Activated gamma-delta T cell treated with anti-CD3 and anti-CD28 coated beads, Interleukin-2, amount 50 U/mL, for 16 hours (primary cell): ENCODE measurements at places on chromosomes 12 and 14.

DNA sequence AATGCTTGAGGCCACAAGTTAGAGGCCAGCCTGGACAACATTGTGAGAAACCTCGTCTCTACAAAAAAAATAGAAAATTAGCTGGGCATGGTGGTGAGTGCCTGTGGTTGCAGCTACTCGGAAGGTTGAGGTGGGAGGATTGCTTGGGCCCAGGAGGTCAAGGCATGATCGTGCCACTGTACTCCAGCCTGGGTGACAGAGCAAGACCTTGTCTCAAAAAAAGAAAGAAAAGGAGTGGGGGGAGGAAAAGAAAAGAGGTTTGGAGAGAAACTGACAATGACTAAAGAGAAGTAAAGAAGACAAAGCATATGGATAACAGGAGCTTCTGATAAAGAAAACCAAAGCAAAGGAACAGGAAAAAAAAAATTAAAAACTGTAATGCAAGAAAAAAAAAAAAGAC is 37.4 kb upstream of the SELPLG start:
- no peak for DNase-seq

DNA sequence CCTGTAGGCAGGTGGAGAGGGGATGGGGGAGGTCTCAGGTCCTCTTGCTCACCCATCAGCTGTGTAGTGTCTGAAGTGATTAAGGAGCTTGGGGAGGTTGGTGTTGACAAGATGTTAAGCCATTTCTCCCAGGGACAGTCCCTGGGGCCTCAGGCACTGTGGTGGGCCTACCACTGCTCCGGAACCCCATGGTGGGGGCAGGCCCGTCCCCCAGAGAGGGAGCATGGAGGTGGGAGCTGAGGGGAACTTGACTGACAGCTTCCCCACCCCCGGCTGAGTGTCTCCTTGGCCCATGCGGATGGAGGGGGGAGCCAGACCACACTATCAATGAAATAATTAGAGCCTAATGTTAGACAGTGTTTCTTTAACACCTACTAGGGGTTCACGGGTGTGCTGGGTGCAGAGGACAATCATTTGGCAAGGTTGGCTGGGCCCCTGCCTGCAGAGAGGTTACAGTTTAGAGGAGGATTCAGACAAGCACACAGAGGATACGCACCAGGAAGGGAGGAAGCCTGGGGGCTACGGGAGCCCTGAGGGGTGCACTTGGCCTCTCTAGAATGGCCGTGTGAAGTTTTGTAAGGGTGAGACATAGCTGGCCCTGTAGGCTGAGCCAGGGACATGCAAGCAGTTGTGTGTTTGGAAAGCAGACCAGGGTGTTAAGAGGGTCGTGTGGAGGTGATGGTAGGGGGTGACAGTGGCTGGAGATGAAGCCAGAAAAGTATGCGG is 19.3 kb upstream of the KRT80 start:
- DNase-seq: no peak

DNA sequence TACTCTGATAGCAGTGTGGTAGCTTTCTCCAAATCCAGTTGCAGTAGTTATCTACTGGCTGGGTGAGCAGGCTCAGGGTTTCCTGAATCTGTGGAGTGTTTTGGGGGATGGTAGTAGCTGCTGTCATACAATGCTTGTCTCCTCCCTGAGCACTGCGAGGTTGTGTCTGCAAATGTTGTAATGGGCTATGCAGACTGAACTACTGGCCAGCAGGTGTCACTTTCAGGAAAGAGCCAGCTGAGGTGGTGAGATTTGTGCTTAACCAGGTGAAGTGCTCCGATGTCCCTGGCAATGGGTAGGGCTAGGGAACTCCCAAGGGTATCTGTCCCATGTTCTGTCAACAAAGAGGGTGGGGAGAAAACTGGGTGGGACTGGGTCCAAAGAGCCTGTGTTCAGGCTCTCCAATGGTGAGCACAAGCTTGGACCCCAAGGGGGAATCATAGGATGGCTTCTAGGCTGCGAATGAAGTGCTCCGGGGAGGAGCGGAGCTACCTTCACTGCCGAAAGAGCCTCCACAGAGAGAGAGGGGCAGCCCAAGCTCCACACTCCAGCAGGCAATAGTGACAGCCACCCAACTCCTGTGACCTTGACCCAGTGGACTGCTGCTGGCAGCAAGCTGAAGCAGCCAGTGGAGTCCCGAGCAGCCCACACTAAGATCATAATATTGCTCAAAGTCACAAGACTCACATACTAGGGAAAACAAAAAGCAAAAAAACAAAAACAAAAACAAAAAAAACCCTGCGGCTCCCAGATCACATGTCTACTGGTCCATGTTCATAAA is 1324.0 kb upstream of the USP15 start:
- no peak for DNase-seq

DNA sequence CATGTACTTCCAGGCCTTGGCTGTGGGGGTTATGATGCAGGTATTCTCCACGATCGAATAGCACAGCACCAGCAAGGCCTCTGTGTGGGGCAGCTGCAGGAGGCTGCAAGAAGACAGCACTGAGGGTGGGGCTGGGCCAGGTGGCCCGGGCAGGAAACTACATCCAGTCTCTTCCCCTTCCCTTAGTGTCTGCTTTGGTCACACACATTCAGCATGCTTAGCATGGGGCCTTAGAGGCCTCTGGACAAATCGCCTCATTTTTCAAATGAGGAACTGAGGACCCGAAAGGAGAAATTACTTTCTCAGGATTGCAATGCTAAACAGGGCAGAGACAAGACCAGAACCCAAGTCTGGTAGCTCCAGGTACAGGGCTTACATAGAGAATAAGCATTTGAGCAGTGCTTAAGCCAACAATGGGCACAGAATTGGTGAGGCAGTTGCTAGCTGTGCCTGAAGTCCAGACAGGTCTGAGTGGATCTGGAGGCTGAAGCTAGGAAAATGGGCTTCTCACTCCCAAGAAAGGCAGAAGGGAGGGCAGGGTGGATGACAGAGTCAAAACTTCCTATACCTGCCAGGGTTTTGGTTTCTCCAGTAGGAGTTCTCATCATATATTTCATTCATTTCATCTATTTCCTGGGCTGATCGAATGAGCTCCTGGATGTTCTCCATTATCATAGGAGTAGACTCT is 3.5 kb downstream of the ACRBP start:
- no peak for DNase-seq

- DNase-seq: no peak
These were observed 96.7 kb downstream of the RMST start for GRCh38 chr12:97559267-97559666.
